ENCODE measurements at places on chromosomes 7 and 10.

DNA sequence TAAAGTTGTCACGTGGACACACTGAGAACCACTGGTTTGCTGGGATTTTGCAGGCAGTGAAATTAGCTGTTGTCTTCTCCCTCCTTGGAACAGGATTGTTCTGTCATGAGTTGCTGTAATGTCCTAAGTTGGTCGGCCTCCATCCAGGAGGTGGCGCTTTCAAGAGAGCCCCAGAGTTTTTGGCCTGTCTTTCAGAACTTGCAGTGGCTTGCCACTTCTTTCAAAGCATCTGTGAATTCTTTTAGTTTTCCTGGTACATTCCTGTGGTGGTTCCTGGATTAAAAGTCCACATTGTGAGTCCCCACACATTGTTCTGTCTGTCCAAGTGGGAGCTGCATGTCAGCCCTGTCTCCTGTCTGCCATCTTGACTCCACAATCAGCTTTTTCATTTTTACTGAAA lies 133.8 kb downstream of the PON1 start:
- no peak for DNase-seq

- DNase-seq: no peak
Measured at GRCh38 chr7:103949374-103949773, 40.1 kb downstream of the RELN start.

DNA sequence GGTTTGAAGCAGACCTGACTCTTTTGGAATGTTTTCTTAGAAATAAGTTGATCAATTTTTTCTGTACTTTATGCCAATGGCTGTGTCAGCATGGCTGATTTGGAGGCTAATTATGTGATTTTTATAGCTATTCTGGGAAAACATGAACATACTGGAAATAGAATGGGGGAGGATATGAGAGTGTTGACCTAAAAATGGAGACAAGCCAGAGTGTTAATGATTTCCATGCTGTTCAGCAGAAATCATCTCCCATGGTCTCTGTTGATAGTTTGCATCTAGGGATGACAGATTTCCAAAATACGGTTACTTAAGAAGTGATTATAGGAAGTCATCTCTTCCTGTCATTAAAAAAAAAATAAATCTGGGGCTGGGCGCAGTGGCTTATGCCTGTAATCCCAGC lies 32.7 kb upstream of the DMTF1 start:
- no peak for DNase-seq

GRCh38 chr10:11823122-11823988 lies at the start of gene PROSER2:
TSS of gene PROSER2 (plus strand) at chr10:11823356. CDS start at chr10:11852078, 28,722 bp downstream.
- DNase-seq: peak; percentile 86

DNA sequence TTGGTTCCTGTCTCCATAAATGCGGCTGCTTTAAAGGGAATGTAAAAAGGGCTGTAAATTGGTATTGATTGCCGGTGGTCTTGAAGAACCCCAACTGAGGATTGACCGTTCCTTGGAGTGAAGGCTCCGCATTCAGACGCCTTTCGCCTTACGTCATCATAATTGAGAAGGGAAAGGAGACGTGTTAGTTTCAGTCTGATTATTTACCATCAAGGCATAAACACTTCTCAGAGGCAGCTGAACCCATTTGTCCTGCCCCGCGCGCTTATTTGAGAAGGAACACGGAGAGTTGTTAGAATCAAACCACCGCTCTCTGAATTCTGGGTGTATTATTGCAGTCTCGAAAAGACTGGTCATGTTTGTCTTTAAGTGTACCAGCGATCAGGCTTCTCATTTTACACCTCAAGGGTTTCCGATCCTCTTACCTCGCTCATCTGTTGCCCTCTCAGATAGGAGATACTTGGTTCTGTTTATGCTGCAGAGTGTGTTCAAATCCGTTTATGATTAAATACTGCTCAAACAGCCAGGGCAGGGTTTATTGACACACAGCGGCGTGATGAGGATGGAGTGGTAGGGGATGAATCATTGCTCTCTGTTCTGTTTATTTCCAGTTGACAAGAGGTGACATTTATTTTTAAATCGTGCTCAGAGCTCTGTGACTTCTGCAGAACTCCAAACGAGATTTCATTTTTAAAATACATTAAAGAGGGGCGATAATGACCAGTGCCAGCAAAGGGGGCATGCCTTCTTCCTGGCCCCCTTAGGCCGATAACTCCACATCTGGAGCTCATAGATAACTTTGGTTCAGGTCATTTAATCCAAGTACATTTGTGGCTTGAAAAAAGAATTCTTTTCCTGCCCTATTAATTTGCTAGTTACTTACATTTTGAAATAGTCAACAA lies 30.4 kb downstream of the FOXK1 start:
- DNase-seq: peak; percentile 69

- DNase-seq: no peak
Measured at GRCh38 chr10:44347609-44348400, 37.1 kb downstream of the CXCL12 start.

DNA sequence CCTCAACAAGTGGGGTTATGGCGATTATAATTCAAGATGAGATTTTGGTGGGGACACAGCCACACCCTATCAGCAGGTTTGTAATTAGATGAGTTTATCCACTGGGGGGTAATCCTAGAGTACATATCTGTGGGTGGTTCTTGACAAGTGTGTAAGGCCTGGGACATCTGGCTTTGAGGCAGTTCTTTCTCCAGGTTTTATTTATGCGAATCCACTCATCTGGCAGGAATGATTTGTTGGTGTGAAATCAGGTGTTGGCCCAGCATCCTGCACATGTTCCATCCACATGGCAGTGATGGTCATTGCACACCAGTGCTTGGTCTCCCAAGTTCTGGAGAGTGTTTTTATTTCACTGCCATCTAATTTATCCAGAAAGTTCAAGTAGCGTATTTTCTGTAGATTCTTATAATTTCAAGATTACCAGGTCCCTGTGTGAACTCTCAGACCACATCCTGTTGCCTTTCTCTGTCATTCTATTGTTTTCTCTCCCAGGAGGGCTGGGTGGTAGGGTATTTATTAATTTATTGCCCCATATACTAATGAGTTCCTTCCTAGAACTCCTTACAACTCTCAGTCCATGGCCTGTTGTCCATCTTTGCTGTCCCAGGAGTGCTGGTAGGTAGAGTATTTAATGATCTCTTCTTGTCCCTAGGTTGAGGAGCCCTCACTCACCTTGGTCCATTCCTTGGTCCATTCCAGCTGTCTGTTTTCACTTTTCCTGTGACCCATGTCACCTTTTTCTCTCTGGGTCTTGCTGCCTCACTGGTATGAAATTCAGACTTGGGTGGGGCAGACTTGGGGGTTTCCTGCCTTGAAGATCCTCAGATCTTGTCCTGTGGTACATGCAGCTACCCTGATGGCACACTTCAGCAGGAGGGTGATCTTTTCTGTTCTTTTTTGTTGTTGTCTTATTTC lies 10.4 kb downstream of the RALA start:
- DNase-seq: no peak

GRCh38 chr7:130598056-130598455 lies 70.5 kb downstream of the COPG2 start:
- DNase-seq: no peak

- DNase-seq: no peak
Measured at GRCh38 chr10:22912763-22913384, 15.0 kb upstream of the ARMC3 start.

DNA sequence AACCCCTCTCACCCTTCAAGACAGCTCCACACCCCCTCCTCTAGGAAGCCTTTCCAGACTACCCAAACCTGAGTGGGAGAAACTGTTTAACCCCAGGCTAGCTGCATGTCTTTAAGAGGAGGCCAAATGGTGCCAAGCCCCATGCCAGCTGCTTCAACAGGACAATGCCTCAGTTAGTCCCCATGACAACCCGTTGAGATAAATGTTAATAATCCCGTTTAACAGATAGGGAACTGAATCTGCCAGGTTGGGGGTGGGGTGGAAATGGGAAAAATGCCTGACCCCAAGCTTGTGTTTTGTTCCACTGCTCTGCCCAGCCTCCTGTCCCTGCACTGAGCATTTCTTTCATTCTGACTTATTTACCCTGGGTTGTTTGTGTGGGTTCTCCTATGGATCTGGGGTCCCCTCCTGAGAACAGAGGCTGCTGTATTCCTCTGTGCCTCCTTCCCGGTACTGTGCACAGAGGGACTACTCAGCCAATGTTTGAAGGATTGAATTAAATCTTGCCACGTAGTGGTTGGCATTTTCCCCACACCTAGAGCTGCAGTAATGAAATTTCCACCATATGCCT lies 452.6 kb upstream of the ZMIZ1 start:
- DNase-seq: no peak

DNA sequence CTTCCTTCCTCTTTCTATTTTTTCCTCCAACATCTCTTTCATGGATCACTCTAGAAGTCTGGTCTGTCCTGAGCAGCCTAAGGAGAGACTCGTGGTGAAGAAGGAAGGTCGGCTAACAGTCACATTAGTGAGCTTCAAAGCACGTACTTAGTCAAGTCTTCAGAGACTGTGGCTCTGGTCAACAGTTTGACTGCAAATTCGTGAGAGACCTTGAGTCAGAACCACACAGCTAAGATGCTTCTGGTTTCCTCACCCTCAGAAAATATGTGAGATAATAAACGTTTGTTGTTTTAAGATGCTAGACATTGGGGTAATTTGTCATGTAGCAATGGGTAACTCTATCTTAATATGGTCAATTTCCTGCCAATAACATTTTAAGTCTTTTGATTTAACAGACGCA lies 126.2 kb upstream of the LRRN3 start:
- no peak for DNase-seq

GRCh38 chr7:80815733-80816132 lies 103.1 kb downstream of the SEMA3C start:
- no peak for DNase-seq

DNA sequence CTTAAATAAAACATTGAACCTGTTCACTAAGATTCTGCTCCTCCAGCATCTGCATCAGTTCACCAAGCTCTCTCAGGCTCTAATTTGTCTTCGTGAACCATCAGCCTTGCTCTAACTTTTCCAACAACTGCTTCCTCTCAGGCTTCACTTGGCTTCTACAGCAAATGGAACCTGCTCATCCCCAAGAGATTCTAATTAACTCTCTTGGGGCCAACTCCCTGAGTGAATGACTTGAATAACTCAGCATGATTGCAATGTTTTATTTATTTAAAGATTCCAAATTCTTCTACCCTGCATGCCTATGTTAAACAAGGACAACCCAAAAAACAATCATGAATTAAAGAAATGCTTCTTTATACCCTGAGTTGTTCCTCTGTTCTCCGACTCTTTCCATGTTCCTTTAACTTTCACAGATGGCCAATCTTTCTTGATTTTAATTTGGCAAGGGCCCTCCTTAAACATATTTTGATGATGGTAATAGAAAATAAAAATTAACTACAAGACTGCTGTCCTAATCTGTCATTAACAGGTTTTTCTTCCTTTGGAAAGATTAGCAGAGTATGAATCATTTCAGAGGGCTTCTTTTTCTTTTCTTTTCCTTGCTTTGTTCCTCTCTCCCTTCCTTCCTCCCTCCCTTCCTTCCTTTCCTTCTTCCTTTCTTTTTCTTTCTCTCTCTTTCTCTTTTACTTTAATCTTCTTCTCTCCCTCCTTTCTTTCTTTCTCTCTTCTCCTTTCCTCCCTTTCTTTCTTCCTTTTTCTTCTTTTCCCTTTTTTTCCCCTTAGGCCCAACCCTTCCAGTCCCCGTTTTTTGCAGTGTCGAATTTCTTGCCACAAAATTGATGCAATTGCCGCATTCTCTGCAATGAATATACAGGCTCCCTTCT lies 195.0 kb upstream of the RHOBTB1 start:
- DNase-seq: no peak

DNA sequence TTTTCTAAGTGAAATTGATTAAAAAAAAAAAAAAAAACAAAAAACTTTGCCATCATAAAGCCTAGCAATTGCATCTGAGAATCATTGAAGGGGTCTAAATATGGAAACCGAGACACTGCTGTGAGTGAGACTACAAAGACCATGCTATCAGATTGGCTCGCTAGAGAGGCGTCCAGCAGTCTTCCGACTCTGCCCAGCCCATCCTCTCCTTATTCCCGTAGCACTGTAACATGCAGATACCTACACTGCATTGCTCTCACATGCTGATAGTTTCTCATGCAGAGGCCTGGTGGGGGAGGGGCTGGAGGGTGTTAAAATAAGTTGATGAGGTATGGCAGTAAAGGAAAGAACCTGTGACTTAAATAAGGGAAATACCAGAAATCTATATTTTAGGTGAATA lies 130.7 kb downstream of the NRF1 start:
- DNase-seq: no peak

DNA sequence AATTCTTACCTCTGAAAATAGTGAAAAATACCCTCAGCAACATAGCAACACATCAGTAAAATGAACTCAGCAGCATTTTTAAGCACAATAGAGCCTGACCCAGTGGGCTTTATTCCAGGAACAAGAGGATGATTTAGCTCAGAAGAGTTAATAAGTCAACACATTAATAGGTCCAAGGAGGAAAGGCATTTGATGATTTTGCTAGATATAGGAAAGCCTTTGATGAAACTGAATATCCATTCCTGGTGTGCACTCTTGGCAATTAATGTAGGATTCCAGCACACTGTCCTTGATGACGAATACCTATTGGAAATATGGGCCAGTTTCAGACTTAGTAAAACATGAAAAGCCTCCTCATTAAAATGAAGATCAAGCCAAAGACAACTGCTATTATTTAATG lies 42.5 kb downstream of the RASGEF1A start:
- DNase-seq: no peak

DNA sequence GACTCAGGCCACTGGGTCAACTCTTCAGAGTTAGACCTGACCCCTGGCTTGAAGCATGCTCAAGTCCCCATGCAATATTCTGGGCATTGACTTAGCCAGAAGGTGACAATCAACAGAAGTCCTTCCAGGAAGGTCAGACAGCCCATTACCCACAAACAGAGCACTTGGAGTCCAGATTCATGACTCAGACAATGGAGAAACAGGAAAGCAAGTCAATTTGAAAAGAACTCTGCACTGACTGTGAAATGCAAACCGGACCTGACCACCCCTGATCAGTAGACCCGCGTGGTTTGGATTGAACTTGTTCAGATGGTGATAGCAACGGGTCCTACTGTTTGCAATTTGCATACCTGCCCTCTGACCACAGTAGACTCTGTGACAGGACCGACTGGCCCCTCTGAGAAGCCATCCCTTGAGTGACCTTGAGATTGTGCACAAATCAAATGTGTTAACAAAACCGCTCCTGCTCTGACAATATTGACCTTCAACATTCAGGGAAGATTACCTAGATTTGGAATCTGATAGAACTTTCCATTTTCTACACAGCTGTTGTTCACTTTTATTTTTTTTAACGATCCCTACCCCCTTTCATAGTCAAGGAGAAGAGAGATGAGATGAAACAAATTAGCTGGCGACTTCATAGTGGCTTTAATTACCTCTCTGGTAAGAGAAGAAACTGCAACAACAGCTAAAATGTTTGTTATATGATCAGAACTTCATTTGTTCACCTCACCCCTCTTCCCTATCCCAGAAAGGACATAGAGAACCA lies 138.7 kb downstream of the NRP1 start:
- DNase-seq: no peak

DNA sequence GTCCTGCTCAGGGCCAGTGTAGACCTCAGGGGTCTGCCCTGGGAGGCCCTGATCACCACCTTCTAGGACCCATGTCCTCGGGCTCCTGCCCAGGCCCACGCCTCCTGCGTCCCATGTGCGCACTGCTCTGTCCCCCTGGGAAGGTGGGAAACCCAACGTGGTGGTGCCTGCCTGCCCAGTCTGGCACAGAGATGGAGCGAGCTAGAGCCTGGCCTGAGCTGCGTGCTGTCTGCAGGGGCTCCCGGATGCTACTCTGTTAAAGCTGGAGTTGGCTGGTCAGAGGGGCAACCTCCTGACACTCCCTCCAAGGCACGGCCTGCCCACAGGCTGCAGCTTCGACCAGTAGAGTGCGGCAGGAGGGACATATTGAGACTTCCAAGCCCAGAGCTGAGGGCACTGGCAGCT lies 171.7 kb downstream of the DNAJB6 start:
- DNase-seq: no peak
